ENCODE measurements at places on chromosomes 5 and 9.
A peak's percentile ranks its signal among the peaks of the same experiment; 100 is the strongest.

GRCh38 chr5:56346044-56346710 is 113.0 kb upstream of the ANKRD55 start:
- no peak for DNase-seq

DNA sequence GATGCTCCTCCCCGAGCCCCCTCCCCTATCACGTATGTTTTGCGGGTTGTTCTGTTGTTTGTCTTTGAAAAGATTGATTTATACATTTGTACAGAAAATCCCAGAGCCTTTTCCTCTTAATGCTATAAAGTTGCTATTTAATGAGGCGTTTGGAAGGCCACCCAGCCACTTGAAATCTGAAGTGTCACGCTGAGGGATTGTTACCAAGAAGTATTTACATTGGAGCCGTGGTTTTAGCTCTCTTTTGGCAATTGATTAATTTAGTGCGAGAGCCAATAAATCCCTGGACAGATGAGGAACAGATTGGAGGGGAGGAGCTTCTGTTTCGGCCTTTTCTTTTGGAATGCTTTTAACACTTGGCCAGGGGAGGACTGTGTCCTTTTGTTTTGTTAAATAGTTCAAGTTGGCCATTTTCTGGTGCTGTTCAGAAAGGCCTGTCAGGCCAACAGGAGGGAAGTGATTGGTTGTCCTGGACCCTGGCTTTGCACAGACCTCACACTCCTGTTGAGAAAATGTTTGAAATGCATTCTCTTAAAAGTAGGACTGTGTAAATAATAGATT is 250.2 kb downstream of the PDZD2 start:
- DNase-seq = no peak

DNA sequence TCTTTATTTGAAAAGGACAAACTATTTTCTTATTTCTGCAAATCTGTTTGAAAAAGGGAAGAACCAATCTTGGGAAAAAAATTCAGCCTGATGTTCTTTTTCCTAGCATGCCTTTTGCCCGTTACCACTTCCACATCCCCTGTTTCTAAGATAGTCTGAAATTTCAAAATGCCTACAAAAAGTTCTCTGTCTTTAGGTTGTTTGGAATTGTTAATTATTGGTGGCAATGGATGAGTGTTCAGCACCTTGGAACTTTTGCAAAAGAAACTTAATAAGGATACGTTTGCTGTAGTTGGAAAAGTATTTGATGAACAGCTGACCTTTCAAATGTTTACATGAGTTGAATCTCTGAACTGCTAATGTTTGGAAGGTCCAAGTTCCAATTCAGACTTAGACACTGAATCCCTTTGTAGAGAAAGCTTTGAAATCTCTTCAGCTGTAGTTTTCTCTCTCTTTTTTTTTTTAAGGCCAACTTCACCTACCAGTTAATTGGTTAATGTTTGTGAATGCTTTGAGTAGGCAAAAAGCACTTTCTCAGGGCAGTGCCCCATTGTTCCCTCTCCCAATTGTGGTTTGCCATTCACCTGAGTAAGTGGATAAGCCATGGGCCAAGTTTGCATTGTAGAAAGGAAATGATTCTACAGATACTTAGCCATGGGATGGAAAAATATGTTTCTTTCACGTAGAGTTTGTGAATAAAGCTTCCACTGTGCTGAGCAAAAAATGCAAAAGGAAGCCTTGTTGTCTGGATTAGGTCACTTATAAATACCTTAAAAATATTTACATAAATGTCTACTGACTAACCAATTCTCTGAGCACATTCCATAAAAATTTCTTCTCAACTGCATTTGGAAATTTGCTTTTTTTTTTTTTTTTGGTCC is 156.4 kb upstream of the ELL2 start:
- no peak for DNase-seq

- no peak for DNase-seq
Measured at GRCh38 chr5:170843870-170844269, 17.9 kb upstream of the RANBP17 start.

- no peak for DNase-seq
Measured at GRCh38 chr5:131587541-131587940, 47.5 kb downstream of the RAPGEF6 start.

- no peak for DNase-seq
Measured at GRCh38 chr5:158626718-158627117, 473.0 kb downstream of the EBF1 start.

GRCh38 chr5:119280380-119280779 is 75.4 kb upstream of the TNFAIP8 start:
- DNase-seq = no peak

DNA sequence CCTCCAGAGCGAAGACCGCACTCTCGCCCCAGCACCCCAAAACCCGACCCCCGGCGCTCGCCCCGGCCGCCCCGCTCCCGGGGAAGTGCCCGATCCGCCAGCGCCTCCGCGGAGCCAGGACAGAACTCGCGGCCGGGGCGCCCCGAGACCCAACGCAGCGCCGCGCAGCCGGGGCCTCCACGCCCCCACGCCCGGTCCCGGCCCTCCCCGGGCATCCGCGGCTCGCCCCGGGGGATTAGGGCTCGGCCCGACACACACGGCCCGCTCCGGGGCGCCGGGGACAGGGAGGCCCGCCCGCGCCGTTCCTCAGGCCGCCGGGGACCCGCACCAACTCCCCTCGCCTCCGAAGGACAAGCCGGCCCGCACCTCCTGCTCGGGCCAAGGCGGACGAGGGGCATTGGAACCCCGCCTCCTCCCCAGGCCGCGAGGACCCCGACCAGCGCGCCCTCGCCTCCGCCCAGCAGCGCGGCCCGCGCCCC is 544 bp downstream of the FNBP1 start:
- DNase-seq = no peak

GRCh38 chr5:172870291-172870714 is 36.3 kb downstream of the ERGIC1 start:
- DNase-seq = no peak

DNA sequence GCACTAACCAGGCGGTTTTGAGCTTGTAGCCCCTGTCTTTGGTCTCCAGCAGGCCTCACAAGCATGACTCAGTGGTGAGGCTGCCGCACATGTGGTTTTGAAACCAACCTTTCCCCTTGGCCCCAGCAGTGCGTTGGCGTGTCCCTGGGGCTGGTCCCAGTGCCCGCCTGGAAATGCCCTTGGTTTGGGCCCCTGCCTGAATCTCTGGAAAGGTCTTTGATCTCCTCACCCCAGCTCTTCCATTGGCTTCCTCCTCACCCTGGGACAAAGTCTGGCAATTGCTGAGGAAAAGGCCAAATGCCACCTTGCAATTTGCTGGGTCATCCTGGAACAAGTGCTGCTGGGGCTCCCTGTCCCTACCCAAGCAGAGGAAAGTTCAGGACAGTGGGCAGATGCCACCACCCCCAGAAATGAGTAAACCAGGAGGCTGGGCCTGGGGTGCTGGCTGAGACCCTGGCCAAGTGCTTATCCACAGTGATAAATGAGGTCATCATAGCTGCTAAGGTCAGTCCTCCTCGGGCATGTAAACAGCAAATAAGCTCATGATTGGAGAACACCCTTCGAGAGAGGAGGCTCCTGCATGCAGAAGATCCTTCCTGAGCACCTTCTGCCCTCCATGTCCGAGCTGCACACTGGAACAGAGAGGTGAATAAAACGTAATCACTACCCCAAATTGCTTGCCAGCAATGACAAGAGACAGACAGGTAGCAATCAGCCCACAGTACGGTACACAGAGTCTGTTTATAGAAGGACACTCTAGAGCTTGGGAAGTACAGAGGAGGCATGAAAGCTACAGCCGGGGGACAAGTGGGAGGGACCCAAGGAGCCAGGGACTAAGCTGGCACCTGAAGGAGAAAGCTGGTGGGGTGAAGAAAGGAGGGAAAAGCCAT is 98.9 kb upstream of the CPEB4 start:
- DNase-seq = no peak

GRCh38 chr5:65021527-65022226 is 252.9 kb downstream of the CWC27 start:
- DNase-seq = no peak

DNA sequence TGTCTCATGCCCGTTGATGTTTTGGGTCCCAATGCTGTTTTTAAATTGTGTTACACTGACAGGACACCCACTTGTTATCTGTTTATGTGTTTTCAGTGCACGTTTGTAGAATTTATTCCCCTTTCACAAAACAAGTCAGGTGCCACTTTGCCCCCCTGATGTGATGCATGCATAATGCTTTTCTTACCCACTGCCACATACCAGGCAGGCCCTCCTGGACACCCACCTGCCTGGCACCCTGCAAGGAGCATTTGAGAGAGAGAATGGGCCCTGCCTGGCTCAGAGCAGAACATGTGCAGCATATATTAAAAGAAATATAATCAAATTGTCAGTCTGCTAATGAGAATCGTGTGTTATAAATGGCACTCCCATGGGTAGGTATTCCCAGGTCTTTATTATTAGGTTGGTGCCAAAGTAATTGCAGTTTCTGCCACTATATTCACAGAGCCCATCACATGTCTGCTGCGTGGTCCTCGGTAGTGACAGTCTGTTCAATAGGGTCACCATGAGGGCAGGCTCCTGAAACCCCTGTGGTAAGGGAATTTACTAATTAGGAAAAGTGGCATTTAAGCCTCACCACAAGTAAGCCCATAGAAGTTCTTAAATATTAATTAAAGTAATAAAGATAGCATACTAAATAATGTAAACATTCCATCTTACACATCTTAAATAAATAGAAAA is 52.2 kb upstream of the CKMT2 start:
- no peak for DNase-seq

- DNase-seq = peak; percentile 69
Measured at GRCh38 chr5:32709750-32710549, 1.2 kb upstream of the NPR3 start.

All from Ammon's horn (tissue), 1 donor.